Stimulated activated naive CD8-positive, alpha-beta T cell treated with anti-CD3 and anti-CD28 coated beads, Interleukin-15, Interleukin-2, amounts not matched to agents 100 U/mL and 50 U/mL, for 24 hours (primary cell): ENCODE measurements at places on chromosomes 5 and 9.

DNA sequence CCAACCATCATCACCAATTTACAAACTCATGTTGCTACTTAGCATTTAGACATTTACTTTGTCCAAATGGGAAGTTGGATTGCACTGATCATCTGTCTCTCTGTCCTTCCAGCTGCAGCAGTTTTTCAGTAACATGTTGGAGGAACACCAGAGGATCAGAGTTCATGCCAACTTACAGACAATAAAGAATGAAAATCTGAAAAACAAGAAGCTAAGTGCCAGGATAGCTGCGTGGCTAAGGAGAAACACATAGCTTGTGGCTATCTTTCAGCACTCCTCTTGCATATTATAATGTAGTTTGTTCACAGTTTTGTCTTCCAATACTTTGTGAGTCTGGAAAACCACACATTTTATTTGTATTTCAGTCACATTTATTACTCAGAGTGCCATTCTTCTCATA lies 6.4 kb upstream of the ARL14EPL start:
- DNase-seq, result no peak

GRCh38 chr9:136220017-136220729 lies 15.2 kb upstream of the LHX3 start:
- no peak for DNase-seq

DNA sequence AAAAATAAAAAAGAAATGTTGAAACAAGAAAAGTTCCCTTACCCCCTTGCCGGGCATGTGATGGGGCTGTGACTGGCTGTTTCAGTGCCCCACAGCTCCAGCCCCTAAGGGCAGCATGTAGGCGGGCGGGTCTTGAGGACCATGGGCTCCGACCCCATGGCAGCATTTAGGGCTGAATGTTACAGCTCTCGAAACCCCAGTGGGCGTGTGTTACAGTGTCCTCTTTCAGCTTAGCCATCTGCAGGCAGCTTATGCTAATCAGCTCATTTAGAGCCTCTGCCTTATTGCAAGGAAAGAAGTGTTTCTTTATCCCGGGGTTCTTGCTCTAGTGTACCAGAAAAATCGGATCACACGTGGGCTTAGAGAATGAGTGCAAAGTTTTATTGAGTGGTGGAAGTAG lies 497.4 kb upstream of the CYLC2 start:
- DNase-seq, result no peak

GRCh38 chr5:88734191-88734640 lies 148.8 kb downstream of the MEF2C start:
- peak; percentile 16 for DNase-seq

GRCh38 chr5:172451771-172452197 lies 2.5 kb downstream of the SH3PXD2B start:
- no peak for DNase-seq

DNA sequence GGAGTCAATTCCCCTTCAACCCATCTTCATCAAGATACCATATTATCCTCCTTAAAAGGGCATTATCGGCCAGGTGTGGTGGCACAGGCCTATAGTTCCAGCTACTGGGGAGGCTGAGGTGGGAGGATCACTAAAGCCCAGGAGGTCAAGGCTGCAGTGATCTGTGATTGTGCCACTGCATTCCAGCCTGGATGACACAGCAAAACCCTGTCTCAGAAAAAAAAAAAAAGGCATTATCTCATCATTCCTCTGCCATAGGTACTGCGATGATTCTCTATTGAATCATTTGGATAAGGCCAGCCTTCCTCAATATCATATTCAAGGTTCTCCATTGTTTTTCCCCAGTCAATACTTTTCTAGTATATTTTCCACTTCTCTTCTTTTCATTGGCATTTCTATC lies 39.2 kb upstream of the RAB3C start:
- no peak for DNase-seq

DNA sequence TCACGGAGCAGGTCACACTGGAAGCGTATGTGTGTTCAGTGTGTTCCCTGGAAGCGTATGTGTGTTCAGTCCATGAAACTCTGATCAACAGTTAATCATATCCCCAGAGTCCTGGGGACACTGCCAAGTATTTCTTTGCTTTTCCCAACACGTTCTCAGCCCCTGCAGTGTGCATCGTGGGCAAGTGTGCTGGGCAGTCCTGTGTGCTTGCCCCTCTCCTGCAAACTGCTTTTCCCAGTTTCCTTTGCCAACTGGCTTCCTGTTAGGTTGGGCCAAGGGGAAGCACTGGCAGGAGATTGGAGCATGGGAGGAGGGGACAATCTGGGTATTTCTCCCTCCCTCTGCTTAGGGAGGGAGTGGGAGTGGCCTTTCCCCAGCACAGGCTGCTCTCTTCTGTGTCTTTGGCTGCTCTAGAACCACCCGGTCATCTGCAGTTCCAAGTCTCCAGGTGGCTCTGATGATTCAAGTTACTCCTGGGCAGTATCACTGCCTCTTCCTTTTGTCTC lies 36.8 kb upstream of the NEK6 start:
- no peak for DNase-seq

- no peak for DNase-seq
Measured at GRCh38 chr5:124315741-124316415, 430.6 kb downstream of the ZNF608 start.
